Left colon (tissue), 2 donors: ENCODE measurements at places on chromosomes 5 and 9. TPM values are rescaled to one million over a fixed set of nuclear protein-coding genes. Genes with fewer than 3 reads are reported as not detected.

- DNase-seq = no peak
Measured at GRCh38 chr5:29795096-29795652, 1398.3 kb upstream of the CDH6 start.

The PRRX2 gene
- 0.52 TPM for total RNA-seq

GRCh38 chr5:132072528-132072927 lies 1.1 kb upstream of the CSF2 start:
- DNase-seq = no peak

DNA sequence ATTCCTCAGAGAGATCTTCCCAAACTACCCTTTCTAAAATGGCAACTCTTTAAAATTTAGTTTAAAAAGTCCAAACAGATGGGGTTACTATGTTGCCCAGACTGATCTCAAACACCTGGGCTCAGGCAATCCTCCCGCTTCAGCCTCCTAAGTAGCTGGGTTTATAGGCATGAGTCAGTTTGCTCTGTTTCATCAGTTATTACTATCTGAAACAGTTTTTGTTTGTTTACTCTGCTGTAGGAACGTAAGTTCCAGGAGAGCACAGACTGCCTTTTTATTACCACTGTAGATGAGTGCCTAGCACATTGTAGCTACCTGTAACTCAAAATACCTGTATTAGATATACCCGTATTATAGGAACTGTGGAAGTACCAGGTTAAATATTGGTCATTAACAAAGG lies 89.4 kb downstream of the UHRF2 start:
- DNase-seq = no peak

GRCh38 chr5:78467752-78468357 lies 107.4 kb downstream of the SCAMP1 start:
- DNase-seq = no peak

The SLC34A3 gene
- not detected for total RNA-seq

The PRLR gene
- 41.9 TPM for total RNA-seq

DNA sequence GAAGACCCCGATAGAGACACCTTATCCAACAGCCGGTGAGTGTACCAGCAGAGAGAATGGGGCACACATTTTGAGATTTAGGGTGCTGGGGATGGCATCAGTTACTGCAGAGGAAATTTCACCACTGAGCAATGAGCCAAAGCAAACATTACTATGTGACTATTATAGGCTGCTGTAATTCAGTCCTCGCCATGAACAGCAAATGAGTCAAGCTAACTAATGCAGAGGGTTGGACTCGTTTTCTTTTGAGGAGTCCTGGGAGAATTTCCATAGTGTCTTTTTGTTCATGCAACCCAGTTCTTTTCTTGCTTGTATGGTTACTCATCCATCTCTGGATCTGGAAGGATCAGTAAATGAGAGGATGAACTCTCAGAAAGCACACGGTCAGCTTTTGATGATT lies 323.8 kb downstream of the PSAT1 start:
- no peak for DNase-seq

The PNPLA7 gene
- total RNA-seq = 22.4 TPM

- DNase-seq = peak; percentile 74
Measured at GRCh38 chr9:137454597-137455358, 4.4 kb downstream of the NSMF start.

DNA sequence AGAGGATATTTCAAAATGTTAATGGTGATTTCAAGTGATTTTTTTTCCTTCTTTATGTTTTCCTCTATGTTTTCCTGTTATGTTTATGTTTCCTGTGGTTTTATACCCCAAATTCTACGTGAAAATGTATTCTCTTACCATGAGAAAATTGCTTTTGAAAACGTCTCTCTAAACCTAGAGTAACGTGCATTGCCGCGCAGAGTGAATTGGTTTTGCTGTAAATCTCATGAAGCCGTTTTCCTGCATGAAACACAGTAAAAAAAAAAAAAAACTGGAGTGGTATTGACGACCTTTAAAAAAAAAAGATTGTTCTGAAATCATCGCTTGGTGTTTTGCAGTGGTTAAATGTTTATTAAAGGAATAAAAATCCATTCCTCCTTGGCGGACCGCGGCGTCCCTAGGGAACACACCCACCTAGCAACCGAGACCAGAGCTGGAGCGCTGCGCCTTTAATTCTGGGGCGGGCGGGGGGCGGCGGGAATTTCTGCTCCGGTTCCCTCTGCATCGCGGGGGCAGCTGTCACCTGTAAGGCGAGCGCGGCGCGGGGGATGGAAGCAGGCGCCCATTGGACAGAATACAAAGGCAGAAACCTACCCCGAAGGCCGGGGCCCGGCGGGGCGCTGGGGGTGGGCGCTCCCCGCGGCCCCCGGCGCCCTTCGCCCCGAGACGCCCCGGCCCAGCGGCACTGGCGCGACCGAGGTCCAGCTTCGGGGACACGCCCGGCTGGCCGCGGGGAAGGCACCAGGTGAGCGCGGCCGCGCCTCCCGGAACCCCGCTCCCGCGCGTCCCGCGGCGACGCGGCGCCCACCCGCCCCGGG lies at the start of gene SOWAHA:
SOWAHA (plus strand) TSS at position 522 of the 818 bp plus-strand sequence. CDS start 320 bp downstream, outside the sequence.
- peak; percentile 67 for DNase-seq

DNA sequence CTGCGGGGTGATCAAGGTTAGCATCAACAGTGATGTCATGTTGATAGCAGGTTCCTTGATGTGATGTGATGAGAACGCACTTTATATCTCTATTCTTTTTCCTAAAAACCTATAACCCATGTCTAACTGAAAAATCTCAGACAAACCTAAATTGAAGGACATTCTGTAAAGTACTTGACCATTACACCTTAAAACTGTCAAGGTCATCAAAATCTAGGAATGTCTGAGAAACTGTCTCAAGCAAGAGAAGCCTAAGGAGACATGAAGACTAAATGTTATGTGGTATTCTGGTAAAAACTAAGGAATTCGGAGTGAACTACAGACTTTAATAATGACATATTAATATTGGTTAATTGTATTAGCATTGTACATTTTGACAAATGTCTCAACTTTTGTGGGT lies 170.0 kb downstream of the AOPEP start:
- DNase-seq = no peak

- DNase-seq = no peak
Measured at GRCh38 chr9:134551176-134551575, 90.4 kb upstream of the COL5A1 start.

- DNase-seq = no peak
Measured at GRCh38 chr5:78534148-78534904, 114.2 kb downstream of the LHFPL2 start.

GRCh38 chr5:180201051-180201987 lies 7.7 kb downstream of the RASGEF1C start:
- no peak for DNase-seq

GRCh38 chr9:135078361-135078821 lies 9.1 kb upstream of the OLFM1 start:
- no peak for DNase-seq

The SLC6A18 gene
- not detected for total RNA-seq

- no peak for DNase-seq
Measured at GRCh38 chr5:151158287-151158661, 695 bp upstream of the ANXA6 start.
